ENCODE measurements at places on chromosomes 7 and 10. TPM values are rescaled to one million over a fixed set of nuclear protein-coding genes. Genes with fewer than 3 reads are reported as not detected.

DNA sequence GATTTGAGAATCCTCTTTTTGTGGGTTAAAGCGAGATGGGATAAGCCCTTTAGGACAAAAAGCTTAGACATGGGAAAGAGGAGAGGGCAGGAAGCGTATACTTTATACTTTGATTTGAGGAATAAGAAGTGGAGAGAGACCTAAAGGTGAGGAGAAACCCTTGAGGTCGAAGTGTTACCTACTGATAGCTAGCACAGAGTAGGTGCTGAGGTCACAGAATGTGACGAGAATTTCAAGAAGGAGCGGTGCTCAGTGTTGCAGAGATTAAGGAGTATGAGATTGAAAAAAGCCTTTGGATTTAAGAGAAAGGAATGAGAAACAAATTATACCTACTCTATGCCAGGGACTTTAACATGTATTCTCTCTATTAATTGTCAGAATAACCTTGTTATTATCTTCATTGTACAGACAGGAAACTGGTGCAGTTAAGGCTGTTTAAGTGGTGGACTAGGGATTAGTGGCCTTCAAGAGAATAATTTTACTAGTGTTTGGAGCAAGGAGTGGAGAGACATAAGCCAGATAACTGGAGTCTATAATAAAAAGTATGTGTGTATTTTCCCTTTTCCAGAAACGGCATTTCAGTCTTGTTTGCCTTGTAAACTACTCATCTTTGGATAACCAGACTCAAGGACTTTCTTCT lies 8.8 kb downstream of the CAPZA2 start:
- no peaks in the 10 kb centered on the region for H3K27me3 ChIP-seq
- no peak overlapping the region for H3K27ac ChIP-seq
- H3K4me3 ChIP-seq: no peak overlapping the region
- H3K4me1 ChIP-seq: no peaks in the 10 kb centered on the region
- DNase-seq: no peak
- peaks cover 21% of the 10 kb centered on the region for H3K36me3 ChIP-seq

Gene GATA3
- total RNA-seq: 0.31 TPM

DNA sequence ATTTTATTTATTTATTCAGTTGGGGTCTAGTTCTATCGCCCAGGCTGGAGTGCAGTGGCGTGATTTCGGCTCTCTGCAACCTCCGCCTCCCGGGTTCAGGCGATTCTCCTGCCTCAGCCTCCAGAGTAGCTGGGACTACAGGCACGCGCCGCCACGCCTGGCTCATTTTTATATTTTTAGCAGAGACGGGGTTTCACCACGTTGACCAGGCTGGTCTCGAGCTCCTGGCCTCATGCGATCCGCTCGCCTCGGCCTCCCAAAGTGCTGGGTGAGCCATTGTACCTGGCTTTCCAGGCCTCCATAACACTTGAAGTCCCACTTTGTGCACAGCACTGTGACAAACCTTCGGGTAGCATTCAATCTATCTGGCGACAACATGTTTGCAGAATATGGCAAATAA lies 1.0 kb upstream of the DCLRE1C start:
- no peak for DNase-seq
- no peak overlapping the region for H3K27ac ChIP-seq
- H3K27me3 ChIP-seq: no peaks in the 10 kb centered on the region
- no peaks in the 10 kb centered on the region for H3K36me3 ChIP-seq

GRCh38 chr7:90611115-90611514 lies 15.0 kb downstream of the CDK14 start:
- H3K27ac ChIP-seq: no peak overlapping the region
- no peaks in the 10 kb centered on the region for H3K36me3 ChIP-seq
- no peaks in the 10 kb centered on the region for H3K27me3 ChIP-seq
- DNase-seq: no peak

GRCh38 chr7:14286036-14286435 lies 296.6 kb upstream of the ETV1 start:
- no peak overlapping the region for H3K27ac ChIP-seq
- no peak overlapping the region for H3K4me3 ChIP-seq

Gene UBE2H
- 75.1 TPM for total RNA-seq

DNA sequence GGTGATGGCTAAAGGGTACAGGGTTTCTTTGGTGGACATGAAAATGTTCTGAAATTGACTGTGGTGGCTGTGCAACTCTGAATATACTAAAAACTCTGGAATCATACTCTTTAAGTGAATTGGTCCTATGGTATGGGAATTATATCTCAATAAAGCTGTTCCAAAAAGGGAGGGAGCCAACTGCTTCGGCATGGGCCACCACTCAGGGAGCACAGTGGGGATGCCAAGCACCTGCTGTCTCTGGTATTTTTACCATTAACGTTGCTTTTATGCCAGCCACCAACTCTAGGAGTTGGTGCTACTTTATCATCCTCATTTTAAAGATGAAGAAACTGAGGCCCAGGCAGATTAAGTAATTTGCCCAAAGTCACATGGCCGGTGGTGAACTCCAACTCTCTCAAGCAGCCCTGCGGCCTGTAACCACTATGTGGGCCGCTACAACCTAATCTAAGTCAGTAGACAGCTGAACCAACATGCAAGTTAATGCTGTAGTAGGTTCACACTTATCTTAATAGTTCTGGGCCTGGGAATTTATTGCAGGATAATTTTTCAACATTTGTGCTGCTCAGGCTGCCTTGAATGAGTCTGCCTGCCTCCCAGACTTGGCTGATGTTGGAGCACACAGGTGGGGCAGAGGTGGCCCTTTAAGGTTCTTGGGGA lies 20.8 kb downstream of the SH3PXD2A start:
- no peaks in the 10 kb centered on the region for H3K27me3 ChIP-seq
- H3K4me1 ChIP-seq: peaks cover 17% of the 10 kb centered on the region
- no peak overlapping the region for H3K27ac ChIP-seq
- no peak overlapping the region for H3K4me3 ChIP-seq
- DNase-seq: no peak

DNA sequence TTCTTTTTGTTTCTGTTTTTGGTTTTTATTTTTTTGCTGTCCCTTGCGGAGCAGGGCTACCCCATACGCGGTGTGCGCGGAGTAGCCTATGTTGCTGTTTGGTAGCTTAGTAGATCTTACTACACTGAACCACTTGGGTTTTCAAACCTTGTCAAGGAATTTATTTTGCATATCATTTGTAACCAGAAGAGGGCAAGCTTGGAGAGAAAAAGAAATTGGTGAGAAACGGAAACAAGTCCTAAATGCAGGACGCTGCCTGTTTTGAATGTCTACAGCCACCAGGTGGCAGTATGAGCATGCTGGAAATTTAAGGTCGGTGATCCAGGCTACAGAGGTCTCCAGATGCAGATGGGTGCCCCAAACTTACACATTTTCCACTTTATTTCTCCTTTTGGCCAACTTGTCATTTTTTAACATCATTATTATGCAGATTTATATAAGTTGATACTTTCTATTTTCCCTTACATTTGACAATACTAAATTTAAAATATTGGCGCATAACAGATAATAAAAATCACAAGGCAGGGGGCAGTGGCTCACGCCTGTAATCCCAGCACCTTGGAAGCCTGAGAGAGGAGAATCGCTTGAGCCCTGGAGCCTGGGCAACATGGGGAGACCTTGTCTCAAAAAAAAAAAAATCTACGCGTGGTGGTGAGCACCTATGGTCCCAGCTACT lies 15.3 kb upstream of the TRA2A start:
- no peaks in the 10 kb centered on the region for H3K27me3 ChIP-seq
- H3K4me3 ChIP-seq: no peak overlapping the region
- no peaks in the 10 kb centered on the region for H3K36me3 ChIP-seq
- H3K27ac ChIP-seq: no peak overlapping the region
- H3K4me1 ChIP-seq: no peaks in the 10 kb centered on the region
- peak; percentile 89 for DNase-seq

DNA sequence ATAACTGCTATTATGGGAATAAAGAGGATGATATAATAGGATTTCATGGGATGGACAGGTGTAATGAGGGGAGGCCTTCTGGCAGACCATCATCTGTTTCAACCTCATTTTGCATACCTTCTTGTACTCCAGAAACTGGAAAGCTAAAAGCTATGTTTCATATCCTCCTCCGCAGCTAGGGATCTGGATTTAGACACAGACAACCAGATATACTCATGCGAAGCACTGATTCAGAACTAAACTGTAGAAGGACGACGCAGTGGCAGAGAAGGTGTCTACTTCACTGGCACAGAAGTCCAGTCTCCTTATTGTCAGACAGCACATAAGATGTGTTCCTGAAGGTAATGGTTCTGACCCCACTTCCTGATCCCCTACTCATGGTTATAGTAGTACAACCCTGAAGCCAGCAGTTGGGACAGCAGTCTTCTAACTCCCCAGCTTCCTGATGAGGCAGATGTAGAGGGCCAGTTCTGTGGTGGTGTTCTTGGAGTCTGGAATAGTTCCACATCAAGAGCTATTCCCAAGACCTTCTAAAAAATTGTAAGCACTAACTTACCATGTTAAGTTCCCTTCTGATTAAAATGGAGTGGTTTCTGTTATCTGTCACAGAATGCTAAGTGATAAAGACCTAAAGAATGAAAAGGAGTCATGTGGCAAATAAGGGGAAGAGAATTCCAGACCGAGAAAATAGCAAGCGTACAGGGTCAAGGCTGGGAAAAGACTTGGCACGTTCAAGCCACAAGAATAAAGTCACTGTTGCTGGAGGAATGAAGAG lies 550.3 kb downstream of the GRM8 start:
- peaks cover 3% of the 10 kb centered on the region for H3K36me3 ChIP-seq
- H3K4me3 ChIP-seq: no peak overlapping the region
- no peaks in the 10 kb centered on the region for H3K4me1 ChIP-seq
- H3K27ac ChIP-seq: no peak overlapping the region
- H3K27me3 ChIP-seq: no peaks in the 10 kb centered on the region

DNA sequence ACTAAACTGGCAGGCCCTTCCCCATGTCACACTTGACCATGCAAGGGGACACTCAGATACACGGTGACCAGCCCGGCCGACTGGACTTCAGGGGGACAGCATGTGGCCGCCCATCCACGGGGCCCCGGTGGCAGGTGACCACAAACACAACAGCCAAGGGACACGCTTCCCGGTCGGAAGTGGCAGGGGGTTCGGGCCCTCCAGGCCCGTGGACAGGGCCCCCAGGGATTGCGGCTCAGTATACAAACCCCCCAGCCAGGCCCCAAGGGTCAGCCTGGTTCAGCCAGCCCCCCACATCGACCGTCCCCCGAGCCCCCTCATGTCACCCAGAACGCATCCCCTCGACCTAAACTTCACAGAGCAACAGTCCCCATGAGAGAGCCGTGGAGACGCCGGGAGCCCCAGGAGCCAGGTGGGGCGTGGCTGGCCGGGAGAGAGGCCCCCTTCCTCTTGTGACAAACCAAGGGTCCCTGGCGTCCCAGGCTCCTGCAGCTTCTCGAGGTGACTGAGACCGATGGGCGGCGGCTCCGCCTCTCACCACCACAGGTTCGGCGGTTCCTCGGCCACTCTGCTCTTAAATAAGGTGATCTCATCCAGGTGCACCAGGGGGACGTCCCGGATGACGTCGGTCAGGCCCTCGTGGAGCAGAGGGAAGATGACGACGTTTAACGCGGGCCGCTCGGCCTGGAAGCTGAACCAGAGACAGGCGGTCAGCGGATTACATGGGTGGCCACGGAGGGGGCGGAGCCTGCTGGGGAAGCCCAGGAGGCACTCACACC lies 57.8 kb upstream of the TNRC18 start:
- DNase-seq: no peak
- H3K27me3 ChIP-seq: no peaks in the 10 kb centered on the region
- H3K4me1 ChIP-seq: peaks cover 5% of the 10 kb centered on the region
- no peak overlapping the region for H3K27ac ChIP-seq

GRCh38 chr10:118882741-118883140 lies 128.0 kb upstream of the CACUL1 start:
- no peak for DNase-seq
- H3K4me3 ChIP-seq: no peak overlapping the region
- no peaks in the 10 kb centered on the region for H3K4me1 ChIP-seq
- no peaks in the 10 kb centered on the region for H3K27me3 ChIP-seq
- no peak overlapping the region for H3K27ac ChIP-seq

DNA sequence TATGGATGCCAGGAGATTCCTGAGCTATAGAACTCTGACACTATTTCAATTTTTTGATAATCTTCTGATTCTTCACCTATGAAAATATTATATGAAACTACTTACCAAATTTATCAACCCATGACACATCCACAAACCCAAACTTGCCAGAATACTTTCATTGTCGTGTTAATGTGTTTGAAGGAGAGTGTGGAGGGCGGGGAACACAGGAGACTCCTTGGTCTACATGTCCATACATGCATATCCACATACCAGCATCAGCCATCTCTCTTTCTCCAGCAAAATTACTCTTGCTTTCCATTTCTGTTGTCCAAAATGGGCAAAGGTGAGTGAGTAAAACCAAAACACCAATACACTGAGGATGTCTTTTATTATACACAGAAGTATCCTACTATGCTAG lies 23.5 kb upstream of the BPGM start:
- no peaks in the 10 kb centered on the region for H3K4me1 ChIP-seq
- H3K27ac ChIP-seq: no peak overlapping the region

DNA sequence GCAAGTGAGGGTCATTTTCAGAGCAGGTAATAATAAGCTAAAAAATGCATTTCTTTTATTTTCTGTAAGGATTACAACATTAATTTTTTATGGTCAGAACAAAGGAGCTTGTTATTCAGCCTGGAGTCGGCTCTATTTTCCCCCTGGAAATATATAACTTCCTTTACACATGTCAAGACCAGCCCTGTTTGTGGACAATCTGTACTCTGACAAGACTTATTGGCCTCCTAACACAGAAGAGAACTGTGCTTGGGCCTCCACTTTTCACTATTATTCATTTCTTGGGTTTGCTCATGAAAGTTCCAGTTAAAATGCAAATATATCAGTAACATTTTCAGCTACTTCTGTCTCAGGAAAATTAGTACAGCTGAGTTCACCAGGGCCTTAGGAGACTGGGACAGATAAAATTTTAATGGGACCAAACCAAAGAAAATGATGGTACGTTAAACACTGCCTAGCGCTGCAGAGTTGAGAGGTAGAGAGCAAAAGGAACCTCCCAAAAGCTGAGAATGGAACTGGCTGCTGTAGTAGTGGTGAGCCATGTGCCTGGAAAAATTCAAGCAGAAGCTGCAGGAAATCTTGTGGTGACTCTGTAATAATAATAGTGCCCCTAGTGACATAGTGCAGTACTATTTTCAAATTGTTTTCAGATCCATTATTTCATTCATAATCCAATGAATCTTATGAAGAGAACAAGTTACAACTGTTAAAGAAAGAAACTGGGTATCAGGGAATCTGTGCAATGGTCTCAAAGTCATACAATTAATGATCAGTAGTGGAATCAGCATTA lies 227.2 kb upstream of the KIAA1217 start:
- DNase-seq: no peak
- no peak overlapping the region for H3K4me3 ChIP-seq
- no peaks in the 10 kb centered on the region for H3K27me3 ChIP-seq
- no peak overlapping the region for H3K27ac ChIP-seq

GRCh38 chr7:21169667-21170580 lies 258.0 kb upstream of the SP4 start:
- DNase-seq: peak; percentile 88
- peaks cover 7% of the 10 kb centered on the region for H3K36me3 ChIP-seq
- H3K27me3 ChIP-seq: 0 out of 2 replicates have a peak, but pooled peaks cover 3% of the 10 kb centered on the region
- H3K4me1 ChIP-seq: peaks cover 4% of the 10 kb centered on the region

DNA sequence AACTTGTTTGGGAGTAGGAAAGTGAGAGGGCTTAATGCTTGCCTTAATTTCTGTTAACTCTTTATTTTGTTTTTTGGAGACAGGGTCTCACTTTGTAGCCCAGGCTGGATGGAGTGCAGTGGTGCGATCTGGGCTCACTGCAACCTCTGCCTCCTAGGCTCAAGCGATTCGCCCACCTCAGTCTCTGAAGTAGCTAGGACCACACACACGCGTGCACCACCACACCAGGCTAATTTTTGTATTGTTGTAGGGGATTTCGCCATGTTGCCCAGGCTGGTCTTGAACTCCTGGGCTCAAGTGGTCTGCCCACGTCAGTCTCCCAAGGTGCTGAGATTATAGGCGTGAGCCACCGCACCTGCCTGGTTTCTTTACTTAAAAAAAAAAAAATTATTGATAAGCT lies 1.9 kb downstream of the PPP2R2D start:
- H3K36me3 ChIP-seq: peaks cover 15% of the 10 kb centered on the region
- H3K27ac ChIP-seq: no peak overlapping the region
- peak overlapping the region; percentile 93 for H3K4me3 ChIP-seq
- no peaks in the 10 kb centered on the region for H3K4me1 ChIP-seq

Measured in H9 (cell line).